ENCODE measurements at places on chromosomes 3 and 15.

DNA sequence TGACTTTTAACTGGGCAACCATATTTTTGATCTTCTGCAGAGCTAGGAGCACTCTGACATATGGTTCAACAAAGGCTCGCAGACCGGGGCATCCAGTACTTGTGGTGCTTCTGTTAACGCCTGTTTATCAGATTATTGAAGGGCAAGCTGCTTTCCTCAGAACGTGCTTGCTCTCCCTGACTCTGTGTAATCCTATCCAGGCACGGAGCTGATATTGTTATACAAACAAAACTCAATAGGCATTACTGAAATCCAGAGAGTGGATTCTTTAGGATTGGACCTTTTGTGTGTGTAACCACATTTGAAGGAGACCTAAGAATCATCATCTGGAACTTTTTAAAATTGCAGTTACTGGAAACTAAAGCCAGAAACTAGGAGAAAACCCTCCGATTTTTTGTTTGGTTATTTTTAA is 246.5 kb downstream of the PTPRG start:
- DNase-seq = peak; percentile 51

DNA sequence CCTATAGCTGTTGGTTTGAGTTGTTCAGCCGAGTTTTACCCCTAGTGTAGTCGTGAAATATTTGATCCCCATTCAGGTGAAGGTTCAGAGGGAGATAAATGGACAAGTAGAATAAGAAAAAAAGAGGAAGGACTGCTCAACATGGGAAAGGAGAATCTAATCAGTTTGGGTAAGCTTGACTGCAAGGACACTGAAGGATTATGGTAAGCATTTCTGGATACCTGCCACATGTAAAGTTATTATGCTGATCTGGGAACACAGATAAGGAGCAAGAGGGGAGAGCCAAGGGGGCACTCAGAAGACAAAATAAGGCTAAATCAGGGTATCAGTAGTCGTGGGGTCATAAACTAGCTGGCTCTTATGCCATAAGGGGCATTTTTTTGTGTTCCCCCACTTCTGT is 49.9 kb downstream of the TFG start:
- no peak for DNase-seq

- peak; percentile 63 for DNase-seq
Observed at GRCh38 chr15:88649286-88649733, 10.5 kb downstream of the ISG20 start.

GRCh38 chr15:91911844-91912243 is 58.3 kb downstream of the SLCO3A1 start:
- no peak for DNase-seq

DNA sequence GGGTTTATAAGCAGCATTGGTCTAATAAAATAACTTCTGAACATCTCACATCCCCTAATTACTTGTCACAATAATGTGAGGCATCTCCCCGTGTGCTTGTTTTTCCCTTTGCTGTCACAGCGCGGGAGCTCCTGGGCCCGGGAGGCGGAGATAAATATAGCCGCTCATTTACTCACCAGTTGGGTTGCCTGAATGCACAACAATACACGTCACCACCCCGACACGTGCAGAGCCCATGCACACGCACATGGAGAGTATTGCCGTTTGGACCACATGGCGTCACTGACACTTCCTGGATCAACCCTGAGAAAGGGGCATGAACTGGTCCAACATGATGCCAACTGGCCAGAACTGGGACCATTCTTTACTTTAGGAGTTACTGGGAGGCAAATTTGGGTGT is 76.2 kb downstream of the MRPL46 start:
- DNase-seq = no peak

DNA sequence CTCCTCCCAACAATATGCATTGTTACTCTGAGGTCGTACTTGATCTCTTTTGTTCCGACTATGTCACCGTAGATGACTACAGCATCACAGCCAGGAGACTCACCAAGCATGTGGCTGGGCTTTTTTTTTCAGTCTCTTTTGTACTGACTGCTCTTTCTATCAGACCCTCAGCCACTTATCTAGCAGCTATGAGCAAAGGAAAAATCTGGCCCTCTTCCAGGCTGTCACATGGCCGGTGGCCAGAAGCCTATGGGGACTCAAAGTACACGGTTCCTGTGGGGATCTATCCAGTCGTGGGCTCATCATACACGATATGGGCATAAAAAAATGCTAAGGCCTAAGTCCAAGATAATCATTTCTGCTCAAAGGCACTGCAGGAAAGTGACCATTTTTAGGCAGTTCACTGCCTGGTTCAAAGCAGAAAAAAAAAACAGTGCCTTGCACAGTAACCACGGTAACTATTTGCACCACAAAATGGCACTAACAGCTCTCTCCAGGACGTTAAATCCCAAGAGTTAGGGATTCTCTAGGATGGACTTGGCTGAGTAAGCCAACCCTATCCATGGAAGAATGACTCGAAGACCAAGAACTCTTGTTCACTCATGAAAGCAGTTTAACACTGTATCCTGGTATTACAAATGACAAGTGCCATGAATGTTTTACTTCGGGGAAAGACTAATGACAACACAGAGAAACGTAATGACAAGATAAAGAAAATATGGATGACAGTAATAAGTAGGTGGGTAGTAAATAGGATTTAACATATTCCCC is 50.3 kb downstream of the SHQ1 start:
- peak; percentile 59 for DNase-seq

- no peak for DNase-seq
Observed at GRCh38 chr3:71303627-71304200, 279.8 kb downstream of the FOXP1 start.

DNA sequence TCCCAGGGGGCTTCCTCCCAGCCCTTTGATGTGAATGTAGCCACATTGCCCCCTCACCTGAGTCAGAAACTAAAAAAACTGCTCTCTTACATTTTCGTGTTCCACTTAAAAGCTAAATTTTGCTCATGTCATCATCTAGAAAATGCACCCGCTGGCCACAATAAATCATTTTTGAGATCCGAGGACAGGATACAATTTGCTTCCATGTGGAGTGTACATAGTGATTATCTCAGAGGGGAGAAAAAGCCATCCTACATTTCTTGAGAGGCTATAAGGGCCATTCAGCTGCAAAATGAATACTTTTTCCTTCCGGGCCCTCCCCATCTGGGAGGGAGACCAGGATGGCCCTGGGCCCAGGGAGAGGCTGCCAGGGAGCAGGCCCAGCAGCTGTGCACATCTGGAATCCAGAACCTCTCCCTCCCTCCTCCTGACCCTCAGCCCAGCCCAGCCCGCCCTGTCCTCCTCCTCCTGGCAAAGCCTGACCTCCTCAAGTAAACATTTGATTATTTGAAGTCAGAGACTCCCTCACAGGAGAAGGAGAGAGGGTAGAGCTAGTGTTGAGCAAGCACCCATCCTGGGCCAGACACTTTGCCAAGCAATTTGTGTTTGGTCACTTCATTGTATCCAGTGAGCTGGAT is 59.1 kb downstream of the CORO2B start:
- DNase-seq = no peak

- DNase-seq = peak; percentile 42
Observed at GRCh38 chr3:195612075-195612800, 28.5 kb upstream of the APOD start.

DNA sequence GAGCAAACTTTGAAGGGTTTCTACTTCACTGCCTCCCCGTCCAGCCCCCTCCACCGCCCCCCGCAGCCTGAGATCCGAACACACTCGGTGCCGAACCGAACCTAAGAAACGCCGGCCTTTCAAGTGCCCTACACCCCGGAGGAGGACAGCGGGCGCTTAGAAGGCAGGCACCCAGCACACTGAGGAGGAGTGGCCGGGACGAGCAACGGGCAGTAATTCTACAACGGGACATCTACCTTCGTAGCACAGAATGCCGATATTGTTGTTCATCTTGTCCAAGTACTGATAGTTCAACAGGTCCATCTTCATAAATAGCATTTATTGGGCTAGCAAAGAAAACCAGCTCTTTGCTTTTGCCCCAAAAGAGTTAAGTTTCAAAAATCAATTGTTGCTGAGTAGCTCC is 513 bp downstream of the VGLL4 start:
- peak; percentile 72 for DNase-seq

DNA sequence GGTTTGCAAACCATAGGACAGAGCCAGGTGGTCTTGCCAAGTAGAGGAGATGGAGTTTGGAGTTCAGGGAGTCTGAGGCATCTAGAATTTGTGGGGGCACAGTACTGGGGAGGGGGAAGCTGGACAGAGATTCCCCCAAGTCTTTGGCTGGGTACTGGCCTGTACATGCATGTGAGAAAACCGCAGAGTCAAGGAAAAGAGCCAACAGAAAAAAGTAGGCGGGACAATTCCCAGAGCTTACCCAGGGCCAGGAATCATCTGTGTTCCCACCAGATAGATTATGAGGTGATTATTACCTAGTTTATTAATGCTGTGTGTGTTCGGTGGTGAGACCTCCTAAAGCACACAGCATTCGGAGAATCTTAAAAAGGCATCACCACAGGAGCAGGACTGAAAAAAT is 11.3 kb downstream of the LYSMD4 start:
- no peak for DNase-seq

GRCh38 chr3:54900838-54901591 is 26.8 kb downstream of the LRTM1 start:
- no peak for DNase-seq

GRCh38 chr3:45990181-45990580 is 5.4 kb downstream of the FYCO1 start:
- no peak for DNase-seq

GRCh38 chr3:44932986-44933944 is 42.7 kb downstream of the ZDHHC3 start:
- no peak for DNase-seq

DNA sequence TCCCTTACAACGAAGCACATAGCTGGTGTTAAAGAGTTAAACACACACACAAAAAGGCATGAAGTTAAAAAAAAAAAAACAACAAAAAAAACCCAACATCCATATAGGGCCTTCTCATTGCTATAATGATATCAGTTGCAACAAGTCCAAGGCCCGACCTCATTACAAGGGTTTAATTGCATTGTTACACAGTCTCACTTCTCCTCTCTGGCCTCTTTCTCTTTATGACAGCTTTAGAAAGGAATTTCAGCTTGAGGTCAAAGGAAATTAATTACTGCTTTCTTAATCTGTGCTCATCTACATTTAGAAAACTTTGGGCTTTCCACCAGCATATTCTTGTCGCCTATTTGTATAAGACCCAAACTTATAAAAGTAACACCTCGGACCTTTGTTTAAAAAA is 342.1 kb downstream of the NR2F2 start:
- DNase-seq = no peak

DNA sequence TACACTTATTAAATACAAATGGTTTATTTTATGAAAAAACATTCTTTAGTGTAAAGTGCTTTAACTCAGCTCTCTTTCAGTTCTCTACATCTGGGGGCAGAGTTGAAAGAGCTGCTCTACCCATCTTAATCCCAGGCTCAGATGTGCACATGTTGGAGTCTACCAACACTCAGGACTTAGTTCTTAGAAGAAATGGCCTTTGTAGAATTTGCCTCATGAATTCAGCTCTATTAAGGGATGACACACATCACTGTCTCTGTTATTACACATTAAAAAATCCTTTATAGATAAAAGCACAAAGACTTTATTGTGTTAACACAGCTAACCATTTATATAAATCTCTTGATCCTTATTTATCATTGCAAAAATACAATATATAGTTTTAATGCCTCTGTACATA is 31.7 kb upstream of the GSK3B start:
- DNase-seq = no peak

- DNase-seq = peak; percentile 87
Observed at GRCh38 chr3:14921034-14921616, 26.3 kb upstream of the NR2C2 start.

- no peak for DNase-seq
Observed at GRCh38 chr3:119551598-119551997, 7.8 kb downstream of the CD80 start.

DNA sequence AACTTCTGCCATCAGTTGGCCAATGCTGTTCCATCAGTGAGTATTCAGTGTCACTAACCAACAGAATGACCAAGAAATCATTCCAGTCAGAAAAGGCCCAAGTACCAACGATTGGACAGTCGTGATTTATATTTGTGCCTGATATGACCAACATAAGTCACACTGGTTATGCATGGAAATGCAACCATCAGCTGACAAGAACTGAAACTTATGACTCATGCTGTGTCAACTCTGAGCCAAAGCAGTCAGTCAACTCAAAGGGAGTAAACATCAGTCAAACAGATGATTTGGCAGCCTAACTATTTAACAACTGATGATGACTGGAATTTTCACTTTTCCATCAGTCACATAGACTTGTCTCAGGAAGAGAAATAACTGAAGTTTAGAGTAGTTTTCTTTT is 142.4 kb downstream of the ANXA2 start:
- no peak for DNase-seq

- DNase-seq = no peak
Observed at GRCh38 chr15:69896606-69897005, 201.1 kb downstream of the TLE3 start.

GRCh38 chr15:72511536-72511935 is 37.4 kb downstream of the ARIH1 start:
- no peak for DNase-seq

DNA sequence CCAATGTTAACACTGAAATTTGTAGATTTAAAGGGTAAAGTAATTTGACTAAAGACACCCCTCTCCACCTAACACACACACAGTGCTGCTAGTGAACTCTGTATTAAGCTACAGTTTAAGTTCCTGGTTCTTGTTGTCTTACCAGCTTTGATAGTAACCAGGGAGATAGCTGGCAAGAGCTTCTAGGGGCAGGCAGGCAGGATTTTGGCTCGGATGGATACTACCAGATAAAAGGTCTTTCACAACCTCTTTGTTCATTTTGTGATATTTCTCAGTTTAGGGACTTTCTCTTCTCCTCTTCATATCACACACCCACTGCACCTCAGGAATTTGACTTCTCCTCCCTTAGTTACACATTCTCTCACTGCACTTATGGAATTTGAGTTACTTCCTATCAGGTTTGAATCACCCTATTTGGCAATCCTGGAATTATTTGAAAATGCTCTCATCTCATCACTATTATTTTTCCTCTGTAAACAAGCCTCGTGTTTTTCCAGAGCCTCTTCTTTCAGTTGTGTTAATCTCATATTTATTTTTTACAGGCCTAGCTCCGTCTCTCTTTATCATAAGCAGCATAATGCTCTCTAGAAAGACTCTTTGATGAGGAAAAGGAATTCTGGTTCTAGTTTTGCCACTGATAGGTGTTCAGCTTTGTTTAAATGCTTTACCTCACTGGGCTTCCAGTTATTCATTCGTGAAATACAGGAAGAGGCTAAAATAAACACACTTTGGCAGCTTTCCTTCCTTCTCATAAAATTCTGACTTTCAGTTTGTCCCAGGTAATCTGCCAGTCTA is 23.0 kb upstream of the CLDN1 start:
- peak; percentile 55 for DNase-seq

DNA sequence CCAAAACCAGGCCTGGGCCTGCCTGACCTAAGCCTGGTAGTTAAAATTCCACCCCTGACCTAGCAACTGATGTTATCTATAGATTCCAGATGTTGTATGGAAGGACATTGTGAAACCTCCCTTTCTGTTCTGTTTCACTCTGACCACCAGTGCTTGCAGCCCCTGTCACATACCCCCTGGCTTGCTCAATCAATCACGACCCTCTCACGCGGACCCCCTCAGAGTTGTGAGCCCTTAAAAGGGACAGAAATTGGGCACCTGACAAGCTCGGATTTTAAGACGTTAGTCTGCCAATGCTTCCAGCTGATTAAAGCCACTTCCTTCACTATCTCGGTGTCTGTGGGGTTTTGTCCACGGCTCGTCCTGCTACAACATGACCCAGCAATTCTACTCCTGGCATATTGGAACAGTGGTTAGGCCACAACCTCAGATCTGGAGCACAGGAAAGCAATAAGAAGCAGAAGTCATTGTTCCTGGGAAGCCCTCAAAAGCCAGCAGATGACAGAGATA is 36.7 kb upstream of the LHFPL4 start:
- DNase-seq = no peak

Data from mesendoderm (in vitro differentiated cells).